ENCODE measurements at places on chromosomes 5 and 9.

GRCh38 chr9:128168731-128169308, 8.8 kb downstream of the BBLN start:
- DNase-seq: no peak

DNA sequence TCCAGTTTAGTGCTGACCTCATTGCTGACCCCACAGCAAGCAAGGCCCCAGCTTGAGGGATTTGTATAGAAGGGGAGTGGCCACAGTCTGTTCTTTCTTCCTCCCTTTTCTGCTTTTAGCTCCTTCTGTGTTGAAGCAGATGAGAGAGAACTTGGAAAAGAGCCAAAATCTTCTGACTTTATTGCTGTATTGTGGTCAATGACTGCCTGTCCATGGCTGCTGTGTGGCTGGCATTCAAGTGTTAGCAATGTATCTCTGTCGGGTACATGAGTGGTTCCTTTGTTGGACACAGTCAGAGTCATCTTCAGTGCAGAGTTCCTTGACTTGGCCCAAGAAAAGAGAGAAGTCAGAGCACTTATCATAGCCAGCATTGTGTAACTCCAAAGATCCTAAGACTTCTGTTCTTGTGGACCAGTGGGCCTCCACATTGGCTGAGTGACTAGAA, 154.1 kb downstream of the LRRC70 start:
- DNase-seq: no peak

DNA sequence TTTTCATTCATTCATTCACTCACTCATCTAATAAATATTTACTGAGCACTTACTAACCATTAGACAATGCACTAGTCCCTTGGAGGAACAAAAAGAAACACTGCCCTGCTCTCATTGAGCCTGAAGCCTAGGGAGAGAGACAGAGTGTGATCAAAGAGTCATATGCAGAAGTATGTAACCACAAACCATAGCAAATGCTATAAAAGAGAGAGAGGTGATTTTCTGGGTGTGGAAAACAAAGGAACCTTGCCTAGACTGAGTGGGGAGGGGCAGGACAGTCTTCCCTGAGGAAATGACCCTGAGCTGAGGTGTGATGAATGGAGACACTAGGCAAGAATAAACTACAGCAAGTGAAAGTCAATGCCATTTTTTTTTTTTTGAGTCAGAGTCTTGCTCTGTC, 10.8 kb upstream of the ADRA1B start:
- peak; percentile 89 for DNase-seq

- DNase-seq: no peak
Observed at GRCh38 chr5:149166128-149166527, 24.8 kb downstream of the ABLIM3 start.

Data from H4 (cell line).